ENCODE measurements at places on chromosomes 11 and 22. TPM values are rescaled to one million over a fixed set of nuclear protein-coding genes. Genes with fewer than 3 reads are reported as not detected.
A peak's percentile ranks its signal among the peaks of the same experiment; 100 is the strongest.

GRCh38 chr11:36672815-36673450, 74.9 kb upstream of the RAG2 start:
- H3K4me1 ChIP-seq = no peaks in the 10 kb centered on the region
- no peak overlapping the region for H3K27ac ChIP-seq
- H3K36me3 ChIP-seq = no peaks in the 10 kb centered on the region

GRCh38 chr11:70103256-70103975, 25.3 kb downstream of the ANO1 start:
- no peak for DNase-seq
- H3K27me3 ChIP-seq = no peaks in the 10 kb centered on the region
- H3K27ac ChIP-seq = no peak overlapping the region
- no peaks in the 10 kb centered on the region for H3K36me3 ChIP-seq
- no peak overlapping the region for H3K4me3 ChIP-seq

Gene NLRP14
- not detected for total RNA-seq

Gene POU2AF2
- not detected for total RNA-seq

DNA sequence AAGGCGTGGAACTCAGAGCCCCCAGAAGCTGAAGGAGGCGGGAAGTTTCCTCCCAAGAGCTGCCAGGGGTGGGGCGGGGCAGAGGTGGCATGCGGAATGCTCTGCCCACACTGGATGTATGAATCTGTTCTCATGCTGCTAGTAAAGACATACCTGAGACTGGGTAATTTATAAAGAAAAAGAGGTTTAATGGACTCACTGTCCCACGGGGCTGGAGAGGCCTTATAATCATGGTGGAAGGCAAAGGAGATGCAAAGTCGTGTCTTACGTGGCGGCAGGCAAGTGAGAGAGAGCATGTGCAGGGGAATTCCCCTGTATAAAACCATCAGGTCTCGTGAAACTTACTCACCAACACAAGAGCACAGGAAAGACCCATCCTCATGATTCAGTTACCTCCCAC, 57.6 kb downstream of the SMIM38 start:
- H3K4me1 ChIP-seq = peaks cover 3% of the 10 kb centered on the region
- H3K27me3 ChIP-seq = peaks cover 15% of the 10 kb centered on the region
- no peak for DNase-seq
- no peaks in the 10 kb centered on the region for H3K36me3 ChIP-seq

Gene TRIM66
- 35.8 TPM for total RNA-seq

Gene GPHA2
- not detected for total RNA-seq

DNA sequence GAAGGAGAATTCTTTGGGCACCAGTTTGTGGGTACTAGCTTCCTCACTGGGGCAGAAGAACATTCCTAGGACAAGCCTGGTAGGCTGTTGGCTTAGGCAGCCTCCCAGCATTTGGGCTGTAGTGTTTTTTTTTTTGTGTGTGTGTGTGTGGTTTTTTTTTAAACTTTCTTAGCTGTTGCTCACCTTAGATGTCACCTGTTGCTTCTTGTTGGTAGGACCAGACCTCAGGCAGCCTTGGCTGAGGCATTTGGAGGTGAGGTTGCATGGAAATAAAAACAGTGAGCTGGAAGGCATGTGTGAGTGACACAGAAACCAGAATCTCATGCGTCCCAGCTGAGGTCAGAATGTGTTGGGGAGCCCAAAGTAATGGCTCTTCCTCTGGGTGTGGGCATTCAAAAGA, 21.3 kb downstream of the AMPD3 start:
- no peak for DNase-seq
- H3K27me3 ChIP-seq = no peaks in the 10 kb centered on the region
- H3K4me1 ChIP-seq = peaks cover 1% of the 10 kb centered on the region
- H3K27ac ChIP-seq = no peak overlapping the region
- H3K4me3 ChIP-seq = no peak overlapping the region

DNA sequence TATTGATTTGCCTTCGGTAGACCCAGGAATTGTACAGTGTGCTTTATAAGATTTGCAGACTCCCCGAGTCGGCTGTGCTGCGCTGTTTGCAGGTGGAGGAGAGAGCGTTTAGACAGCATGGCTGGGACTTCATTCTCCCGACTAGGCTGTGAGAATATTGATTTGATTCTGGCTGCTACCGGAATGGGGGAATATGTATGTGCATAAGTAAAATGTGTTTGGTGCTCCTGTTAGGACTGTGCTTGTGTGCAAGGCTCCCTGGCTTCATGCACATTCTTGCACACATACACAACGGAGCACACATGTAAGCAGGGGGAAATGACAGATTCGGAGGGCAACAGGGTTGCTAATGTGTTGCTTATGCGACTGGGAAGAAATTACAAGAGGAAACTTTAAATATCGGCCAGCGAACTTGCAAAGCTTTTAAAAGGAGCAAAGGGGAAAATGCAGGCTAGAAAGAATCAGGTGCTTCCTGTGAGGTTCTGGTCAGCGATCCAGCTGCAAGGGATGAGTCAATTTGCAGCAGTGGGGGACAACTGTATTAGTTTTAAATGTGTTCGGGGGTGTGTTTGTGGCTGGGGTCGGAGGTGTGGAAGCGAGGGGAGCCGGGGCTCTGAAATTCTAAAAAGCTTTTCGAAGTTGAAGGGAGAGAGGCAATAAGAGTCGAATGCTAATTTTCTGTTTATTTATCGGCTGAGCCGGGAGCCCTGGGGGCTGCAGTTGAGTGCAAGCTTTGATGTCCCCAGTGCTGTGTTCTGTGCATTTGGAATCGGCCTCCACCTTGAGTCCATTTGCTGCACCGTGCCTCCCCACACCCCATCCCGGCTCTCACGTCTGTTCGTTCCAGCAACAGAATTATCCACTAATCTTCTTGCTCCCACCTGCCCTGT, 731 bp downstream of the NTM start:
- H3K27ac ChIP-seq = no peak overlapping the region
- DNase-seq = no peak
- H3K4me3 ChIP-seq = no peak overlapping the region

DNA sequence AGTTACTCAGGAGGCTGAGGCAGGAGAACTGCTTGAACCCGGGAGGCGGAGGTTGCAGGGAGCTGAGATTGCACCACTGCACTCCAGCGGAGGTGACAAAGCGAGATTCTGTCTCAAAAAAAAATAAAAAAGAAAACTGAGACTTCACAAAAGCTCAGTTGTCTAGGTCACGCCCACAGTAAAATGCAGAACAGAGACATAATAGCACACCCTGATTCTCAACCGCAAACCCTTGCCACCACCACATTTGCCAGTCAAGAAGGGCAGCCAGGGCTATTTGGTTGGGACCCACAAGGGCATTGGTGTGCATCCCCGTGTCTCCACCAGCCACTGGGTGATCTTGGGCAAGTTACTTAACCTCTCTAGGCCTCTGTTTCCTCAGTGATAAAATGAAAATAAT, 25.4 kb downstream of the CREB3L1 start:
- H3K36me3 ChIP-seq = no peaks in the 10 kb centered on the region
- H3K27me3 ChIP-seq = peaks cover 3% of the 10 kb centered on the region
- DNase-seq = no peak
- H3K4me3 ChIP-seq = no peak overlapping the region
- peaks cover 8% of the 10 kb centered on the region for H3K4me1 ChIP-seq

DNA sequence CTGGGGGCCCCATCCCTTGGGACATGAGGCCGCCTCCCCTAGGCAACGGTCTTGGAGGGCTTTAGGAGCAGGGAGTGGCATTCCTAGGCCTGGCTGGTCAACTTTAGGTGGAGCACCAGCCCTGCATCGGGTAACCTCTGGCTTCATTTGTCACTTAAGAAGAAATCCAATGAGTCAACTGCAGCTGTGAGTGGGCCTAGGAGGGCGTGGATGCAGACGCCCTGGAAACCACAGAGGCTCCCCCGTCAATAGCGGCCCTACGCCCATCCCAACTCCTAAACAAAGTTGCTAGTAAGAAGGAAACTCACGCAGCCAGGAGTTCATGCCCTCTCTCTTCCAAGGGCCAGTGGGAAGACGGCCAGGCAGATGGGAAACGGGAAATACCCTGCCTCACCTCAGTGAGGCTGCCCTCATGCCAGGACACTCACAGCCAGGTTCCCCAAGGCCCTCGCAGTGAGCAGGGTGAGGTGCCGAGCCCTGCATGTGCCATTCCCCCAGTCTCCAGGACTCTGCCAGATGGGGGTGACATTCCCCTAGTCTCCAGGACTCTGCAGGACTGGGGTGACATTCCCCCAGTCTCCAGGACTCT, 20.8 kb downstream of the BID start:
- no peaks in the 10 kb centered on the region for H3K27me3 ChIP-seq
- no peaks in the 10 kb centered on the region for H3K36me3 ChIP-seq
- H3K4me1 ChIP-seq = no peaks in the 10 kb centered on the region
- no peak overlapping the region for H3K27ac ChIP-seq

- no peak overlapping the region for H3K27ac ChIP-seq
- DNase-seq = no peak
- no peaks in the 10 kb centered on the region for H3K27me3 ChIP-seq
- no peaks in the 10 kb centered on the region for H3K36me3 ChIP-seq
Measured at GRCh38 chr11:66880496-66881450, 23.9 kb downstream of the LRFN4 start.

DNA sequence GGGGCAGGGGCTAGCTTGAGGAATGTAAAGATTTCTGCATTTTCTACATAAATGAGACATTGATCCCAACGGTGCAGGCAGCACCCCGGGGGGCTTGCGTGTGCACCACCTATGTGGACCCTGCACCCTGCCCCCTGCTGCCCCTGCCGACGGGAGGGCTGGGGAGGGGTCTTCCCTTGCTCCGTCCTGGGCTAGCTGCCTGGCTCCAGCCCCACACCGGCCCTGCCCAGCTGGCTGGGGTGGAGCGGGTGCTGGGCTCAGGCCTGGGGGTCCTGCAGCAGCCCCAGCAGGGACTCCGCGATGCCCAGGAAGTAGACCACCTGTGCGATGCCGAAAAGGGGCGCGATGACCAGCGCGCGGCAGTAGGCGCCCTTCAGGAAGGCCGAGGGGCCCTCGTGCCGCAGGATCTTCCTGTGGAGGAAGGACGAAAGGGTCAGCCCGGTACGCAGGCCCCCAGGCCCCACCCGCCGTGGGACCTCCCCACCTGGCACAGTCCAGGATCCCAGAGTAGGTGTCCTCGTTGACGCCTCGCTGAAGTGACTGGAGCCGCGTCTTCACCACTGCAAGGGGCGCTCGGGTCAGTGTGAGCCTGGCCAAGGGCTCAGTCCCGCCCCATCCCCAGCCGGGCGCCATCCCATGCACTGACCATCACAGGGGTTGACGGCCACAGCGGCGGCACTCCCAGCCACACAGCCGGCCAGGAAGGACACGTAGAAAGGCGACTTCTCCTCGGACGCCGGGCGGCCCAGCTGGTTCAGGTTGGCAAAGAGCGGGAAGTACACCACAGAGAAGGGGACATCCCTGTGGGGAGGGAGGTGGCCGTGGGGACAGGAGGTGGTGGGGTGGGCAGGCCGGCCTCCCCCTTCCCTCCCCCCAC, 2.0 kb upstream of the CEND1 start:
- H3K27me3 ChIP-seq = no peaks in the 10 kb centered on the region
- H3K4me3 ChIP-seq = no peak overlapping the region
- peaks cover 5% of the 10 kb centered on the region for H3K4me1 ChIP-seq
- DNase-seq = no peak
- peaks cover 3% of the 10 kb centered on the region for H3K36me3 ChIP-seq

DNA sequence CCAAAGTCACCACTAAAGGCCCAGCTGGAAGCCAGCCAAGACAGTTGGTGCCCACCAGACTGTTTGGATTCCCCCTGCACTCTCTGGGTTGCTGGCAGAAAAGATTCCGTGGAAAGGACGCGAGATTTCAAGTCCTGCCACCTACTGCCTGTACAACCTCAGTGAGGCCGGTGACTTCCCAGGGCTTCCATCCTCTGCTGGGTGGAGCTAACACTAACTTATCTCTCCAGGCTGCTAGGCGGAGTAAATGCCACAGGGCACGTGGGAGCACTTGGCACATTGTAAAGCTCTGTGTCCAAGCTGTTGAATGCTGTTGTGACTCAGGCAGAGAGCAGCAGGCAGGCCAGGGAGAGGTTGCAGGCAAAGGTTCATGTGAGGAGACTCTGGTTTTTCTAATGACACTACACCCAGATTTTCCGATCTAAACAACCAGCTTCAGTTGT, 50.9 kb upstream of the CDON start:
- DNase-seq = no peak
- no peak overlapping the region for H3K4me3 ChIP-seq
- no peak overlapping the region for H3K27ac ChIP-seq
- no peaks in the 10 kb centered on the region for H3K27me3 ChIP-seq

GRCh38 chr11:105705786-105706530, 96.1 kb downstream of the GRIA4 start:
- DNase-seq = no peak

GRCh38 chr11:44627911-44628729, 62.7 kb downstream of the CD82 start:
- DNase-seq = peak; percentile 15
- no peaks in the 10 kb centered on the region for H3K36me3 ChIP-seq
- H3K4me1 ChIP-seq = peaks cover 9% of the 10 kb centered on the region
- H3K27ac ChIP-seq = no peak overlapping the region
- no peaks in the 10 kb centered on the region for H3K27me3 ChIP-seq

GRCh38 chr11:103488031-103488461, 378.8 kb downstream of the DYNC2H1 start:
- no peaks in the 10 kb centered on the region for H3K36me3 ChIP-seq
- H3K27me3 ChIP-seq = no peaks in the 10 kb centered on the region
- peaks cover 4% of the 10 kb centered on the region for H3K4me1 ChIP-seq
- no peak for DNase-seq
- no peak overlapping the region for H3K4me3 ChIP-seq

Gene KRTAP5-10
- total RNA-seq = not detected

DNA sequence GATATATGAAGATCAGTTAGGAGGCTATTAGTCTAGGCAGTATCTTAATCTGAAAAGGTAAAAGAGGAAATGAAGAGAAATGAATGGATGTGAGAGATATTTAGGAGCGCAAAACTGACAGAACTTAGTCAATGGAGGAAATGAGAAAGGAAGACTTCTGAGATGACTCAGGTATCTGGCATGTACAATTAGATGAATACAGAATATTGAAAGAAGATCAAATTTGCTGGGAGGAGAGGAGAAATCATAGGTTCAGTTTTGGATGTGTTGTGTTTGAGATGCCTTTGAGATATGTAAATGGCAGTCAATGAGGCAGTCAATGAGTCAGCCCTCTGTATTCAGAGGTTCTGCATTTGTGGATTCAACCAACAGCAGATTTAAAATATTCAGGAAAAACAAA, 42.9 kb upstream of the GAB2 start:
- H3K27ac ChIP-seq = no peak overlapping the region
- no peak overlapping the region for H3K4me3 ChIP-seq
- H3K36me3 ChIP-seq = peaks cover 31% of the 10 kb centered on the region
- DNase-seq = no peak

DNA sequence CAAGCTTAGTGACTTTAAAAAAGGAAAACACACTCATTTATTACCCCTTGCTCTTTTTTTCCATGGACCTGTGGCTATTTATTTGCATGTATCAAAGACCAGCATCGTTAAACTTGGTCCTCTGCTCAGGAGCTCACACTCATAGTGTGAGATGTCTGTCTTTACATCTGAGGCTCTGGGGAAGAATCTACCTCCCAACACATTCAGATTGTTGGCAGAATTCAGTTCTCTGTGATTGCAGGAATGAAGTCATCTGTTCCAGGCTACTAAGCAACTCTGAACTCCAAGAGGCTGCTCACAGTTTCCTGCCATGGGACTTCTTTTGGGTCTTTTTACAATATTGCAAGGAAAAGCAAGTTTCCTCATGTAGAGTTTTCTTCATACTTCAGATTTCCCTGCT, 138.8 kb downstream of the LRRC4C start:
- H3K4me1 ChIP-seq = no peaks in the 10 kb centered on the region
- no peaks in the 10 kb centered on the region for H3K27me3 ChIP-seq
- H3K36me3 ChIP-seq = no peaks in the 10 kb centered on the region

Measured in activated naive CD8-positive, alpha-beta T cell treated with anti-CD3 and anti-CD28 coated beads, Interleukin-2, amount 10 ng/mL, durations not matched to agents 7 days and 5 days (primary cell).